AG10803 (cell line): ENCODE measurements at places on chromosomes 5 and 9.

- peak; percentile 41 for DNase-seq
These were observed 63.7 kb upstream of the FANCC start for GRCh38 chr9:95381221-95381620.

- no peak for DNase-seq
These were observed 6.3 kb downstream of the EXD3 start for GRCh38 chr9:137416563-137417151.

GRCh38 chr5:37738057-37738691, 101.7 kb downstream of the GDNF start:
- peak; percentile 97 for DNase-seq

DNA sequence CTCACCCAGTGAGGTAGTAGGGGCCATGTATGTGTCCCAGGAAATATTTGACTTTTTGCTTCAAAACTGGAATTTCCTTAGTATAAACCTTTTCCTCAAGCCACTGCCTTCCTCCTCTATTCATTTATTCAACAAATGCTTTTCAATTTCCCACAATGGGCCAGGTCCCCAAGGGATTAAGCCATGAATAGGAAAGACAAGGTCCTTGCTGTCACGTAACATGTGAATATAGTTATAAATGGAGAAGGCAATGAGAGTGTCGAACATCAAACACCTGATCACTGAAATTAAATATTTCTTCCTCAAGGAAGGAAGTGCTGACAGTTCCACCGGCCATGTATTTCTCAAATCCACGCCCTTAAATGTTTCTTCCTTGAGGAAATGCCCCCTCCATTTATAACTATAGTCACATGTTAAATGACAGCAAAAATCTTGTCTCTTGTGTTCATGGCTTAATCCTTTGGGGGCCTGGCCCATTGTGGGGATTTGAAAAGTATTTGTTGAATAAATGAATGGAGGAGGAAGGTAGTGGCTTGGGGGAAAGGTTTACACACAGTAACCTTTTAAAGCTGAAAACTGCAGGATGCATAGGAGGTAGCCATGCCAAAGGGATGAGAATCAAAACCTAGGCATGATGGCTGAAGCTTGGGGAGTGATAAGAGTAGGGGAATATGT, 145.5 kb downstream of the PTTG1 start:
- no peak for DNase-seq

DNA sequence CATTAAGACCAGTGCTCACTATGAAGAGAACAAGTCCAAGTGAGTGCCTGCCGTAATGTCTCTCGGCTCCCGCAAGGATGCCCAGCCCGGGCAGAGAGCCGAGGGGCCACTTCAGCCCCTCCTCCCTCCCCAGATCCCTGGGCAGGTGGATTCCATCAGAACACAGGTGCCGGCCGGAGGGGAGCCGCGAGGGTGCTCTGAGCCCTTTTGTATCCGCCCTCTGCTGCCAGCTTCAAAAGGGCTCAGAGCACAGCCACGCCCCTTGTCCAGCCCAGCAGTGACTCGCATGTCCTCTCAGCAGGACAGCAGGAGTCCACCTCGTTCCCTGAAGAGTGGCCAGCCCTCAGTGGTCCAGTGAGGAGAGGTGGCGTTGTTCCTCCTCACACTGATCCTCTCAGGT, 43.9 kb downstream of the CYFIP2 start:
- DNase-seq: no peak

GRCh38 chr5:176716320-176716719, 69.0 kb downstream of the TSPAN17 start:
- peak; percentile 73 for DNase-seq

DNA sequence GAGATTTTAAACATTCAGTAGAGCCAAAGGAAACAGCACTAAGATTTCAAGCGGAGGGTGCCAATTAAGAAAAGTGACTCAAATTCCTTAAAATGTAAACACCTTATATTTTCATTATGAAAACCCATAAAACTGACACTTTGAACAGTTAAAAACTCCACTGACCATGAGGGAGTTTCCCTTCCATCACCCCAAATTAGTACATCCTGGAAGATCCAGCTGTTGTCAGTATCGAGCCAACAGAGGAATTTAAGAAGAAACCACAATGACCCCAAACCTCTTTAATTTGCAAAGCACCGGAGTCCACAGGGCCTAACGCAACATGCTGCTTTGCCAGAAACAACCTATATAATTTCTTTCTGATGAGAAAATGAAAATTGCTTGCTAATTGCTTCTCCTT, 41.3 kb downstream of the ROR2 start:
- DNase-seq: peak; percentile 53

GRCh38 chr9:37693260-37693659, 42.5 kb downstream of the FRMPD1 start:
- peak; percentile 13 for DNase-seq

DNA sequence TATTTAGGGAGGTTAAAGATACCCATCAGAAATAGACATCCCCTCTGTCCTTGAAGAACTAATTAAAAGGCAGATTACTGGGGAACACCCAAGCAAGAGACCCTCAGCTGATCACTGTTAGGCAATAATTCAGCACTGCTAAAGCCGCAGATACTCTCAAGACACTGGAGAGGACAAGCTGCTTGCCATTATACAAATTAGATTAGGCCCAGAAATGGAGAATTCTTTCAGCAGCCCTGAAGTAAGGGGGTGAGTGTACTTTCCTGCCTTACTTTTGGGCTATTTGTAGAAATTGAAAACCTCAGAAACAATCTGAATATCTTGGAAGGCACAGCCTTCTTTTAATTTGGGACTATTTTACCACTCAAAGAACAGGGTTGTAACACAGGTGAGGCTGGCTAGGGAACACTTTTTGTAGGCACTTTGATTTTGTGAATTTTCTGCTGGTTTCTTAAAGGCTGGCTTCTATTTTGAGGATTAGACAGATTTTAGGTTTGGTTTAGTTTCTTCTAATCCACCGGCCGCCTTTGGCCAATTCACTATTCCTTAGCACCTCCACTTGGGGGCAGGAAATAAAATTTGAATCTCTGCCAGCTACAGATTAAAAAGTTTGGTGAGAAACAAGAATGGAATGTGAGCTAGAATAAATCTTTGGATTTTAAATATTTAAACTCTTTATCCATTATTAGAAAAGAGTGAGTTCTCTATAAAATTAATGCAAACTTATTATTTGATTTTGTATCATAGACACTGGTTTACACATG, 106.0 kb downstream of the SMARCA2 start:
- DNase-seq: peak; percentile 44

DNA sequence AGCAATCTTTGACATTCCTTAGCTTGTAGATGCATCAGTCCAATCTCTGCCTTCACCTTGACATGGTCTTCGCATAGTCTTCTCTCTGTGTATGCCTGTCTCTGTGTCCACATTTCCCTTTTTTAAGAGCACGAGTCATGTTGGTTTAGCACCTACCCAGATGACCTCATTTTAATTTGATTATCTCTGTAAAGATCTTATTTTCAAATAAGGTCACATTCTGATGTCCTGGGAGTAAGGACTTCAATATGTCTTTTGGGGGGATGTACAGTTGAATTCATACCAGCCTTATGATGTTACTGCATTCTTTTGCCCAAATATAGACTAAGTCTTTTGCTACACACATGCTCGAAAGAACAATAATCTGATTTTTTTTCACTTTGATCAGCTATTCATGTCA, 6.9 kb downstream of the KCTD16 start:
- DNase-seq: peak; percentile 68

- DNase-seq: no peak
These were observed 74.7 kb upstream of the ELL2 start for GRCh38 chr5:96036301-96036700.

DNA sequence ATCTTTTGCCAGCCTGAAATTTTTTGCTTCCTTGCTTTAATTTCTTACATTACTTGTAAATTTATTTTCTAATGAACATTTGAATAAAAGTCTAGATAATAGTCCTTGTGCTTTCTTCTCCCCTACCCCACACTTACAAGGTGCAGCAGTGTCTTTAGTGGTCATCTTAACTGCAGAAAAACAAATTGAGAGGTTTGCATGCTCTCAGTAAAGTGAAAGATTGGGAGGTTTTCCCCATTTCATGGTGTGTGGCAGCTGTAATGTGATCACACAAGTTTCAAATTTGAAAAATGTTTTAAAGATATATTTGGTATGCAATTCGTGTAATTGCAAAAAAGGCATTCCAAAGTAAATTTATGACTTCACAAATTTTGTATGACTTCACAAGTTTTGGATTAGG, 14.7 kb downstream of the APC start:
- DNase-seq: no peak
